ENCODE measurements at places on chromosomes 1 and 21.

GRCh38 chr1:248850124-248850523 is 8.8 kb downstream of the ZNF692 start:
- no peak for DNase-seq

DNA sequence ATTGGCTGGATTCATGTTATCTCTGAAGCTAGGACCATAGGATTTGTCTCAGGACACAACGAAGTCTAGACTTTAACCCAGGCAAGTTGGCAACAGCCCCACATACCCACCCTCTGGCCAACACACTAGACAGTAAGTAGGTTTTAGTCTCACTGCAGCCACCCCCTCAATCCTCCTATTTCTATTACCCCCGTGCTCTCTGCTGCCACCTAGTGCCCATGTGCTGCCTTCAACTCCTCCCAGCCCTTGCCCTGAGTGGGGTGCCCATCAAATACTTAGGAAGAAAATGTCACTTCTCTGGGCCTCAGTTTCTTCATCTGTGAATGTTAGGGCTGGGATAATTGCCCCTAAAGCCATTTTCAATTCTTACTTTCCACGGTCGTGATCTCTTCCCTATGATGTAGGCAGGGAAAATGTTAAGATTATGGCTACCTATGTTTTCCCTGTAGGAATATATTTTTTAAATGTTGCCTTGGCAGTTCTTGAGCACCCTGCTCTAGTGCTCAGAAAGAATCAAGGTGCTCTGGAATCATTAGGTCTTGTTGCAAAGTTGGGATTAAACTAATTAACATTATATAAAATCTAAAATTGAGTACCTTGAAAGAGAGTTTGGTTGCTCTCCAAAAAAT is 213.0 kb downstream of the LMX1A start:
- no peak for DNase-seq

DNA sequence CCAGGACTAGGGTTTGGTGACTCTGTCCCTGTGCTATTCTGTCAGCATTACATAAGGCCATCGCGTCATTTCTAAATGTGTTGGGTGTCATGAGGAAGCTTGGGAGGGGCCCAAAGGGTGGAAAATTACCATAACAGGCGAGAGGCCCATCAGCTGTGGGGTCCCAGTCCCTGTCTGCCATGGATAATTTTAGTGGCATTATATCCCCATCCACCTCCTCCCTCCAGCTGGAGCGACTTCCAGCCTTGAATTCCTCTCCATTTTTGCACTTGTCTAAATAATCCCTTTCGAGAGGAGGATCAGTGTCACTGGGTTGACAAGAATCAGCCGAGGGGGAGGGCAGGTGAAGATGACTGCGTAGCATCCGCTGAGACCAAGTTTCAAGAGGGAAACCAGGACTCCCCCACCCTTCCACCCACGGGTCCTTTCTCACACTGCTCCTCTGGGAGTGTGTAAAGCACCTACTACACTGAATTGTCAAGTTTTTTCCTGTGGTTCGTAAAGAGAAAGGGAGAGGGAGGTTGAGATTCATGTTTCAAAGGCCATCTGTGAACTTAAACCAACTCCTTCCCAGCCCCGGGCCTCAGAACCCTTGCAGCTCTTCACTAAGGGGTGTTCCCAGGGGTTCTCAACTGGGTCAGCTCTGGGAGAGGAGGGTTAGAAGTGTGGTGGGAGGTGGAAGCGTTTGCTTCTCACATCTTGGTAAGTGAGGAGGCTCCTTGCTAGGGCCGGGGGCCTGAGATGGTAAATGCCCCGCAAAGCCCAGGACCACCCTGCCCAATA is 29.2 kb downstream of the VASH2 start:
- DNase-seq, result no peak

GRCh38 chr1:246454655-246455054 is 52.4 kb downstream of the SMYD3 start:
- no peak for DNase-seq

GRCh38 chr1:46767649-46768282 is 31.1 kb upstream of the CYP4B1 start:
- DNase-seq, result peak; percentile 18

DNA sequence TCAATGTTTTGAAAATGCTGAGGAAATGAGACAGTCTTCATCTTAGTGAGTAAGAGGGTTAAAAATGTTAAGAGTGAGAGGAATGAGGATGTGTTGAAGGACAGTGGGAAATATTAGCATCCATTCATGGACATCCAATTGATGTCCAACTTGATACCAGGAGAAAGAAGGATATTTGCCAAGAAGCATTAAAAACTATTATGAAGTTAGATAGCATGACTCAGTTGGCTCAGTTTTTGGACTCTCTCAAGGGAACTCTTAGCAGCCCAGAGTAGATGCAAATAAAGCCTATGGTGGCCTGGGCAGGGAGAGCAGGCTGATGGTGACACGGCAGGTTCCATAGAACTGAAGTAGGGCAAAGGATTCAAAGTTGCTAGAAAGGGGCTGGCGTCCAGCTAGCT is 171.0 kb downstream of the ZZZ3 start:
- no peak for DNase-seq

DNA sequence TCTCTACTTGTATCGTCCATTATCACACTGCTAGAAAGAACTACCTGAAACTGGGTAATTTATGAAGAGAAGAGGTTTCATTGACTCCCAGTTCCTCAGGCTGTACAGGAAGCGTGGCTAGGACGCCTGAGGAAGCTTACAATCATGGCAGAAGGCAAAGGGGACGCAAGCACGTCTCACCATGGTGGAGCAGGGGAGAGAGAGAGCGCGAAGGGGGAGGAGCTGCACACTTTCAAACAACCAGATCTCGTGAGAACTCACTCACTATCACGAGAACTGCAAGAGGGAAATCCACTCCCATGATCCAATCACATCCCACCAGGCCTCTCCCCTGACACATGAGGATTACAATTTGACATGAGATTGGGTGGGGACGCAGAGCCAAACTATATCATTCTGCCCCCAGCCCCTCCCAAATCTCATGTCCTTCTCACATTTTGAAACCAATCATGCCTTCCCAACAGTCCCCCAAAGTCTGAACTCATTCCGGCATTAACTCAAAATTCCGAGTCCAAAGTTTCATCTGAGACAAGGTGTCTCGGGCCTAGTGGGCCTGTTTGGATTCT is 8.0 kb downstream of the MMEL1 start:
- no peak for DNase-seq

- DNase-seq, result peak; percentile 16
These were observed 27.7 kb upstream of the SPOCD1 start for GRCh38 chr1:31843506-31843905.

GRCh38 chr1:56535939-56536338 is 43.4 kb downstream of the PLPP3 start:
- DNase-seq, result peak; percentile 69

- DNase-seq, result peak; percentile 96
These were observed at the start of the genes LEPR and LEPROT for GRCh38 chr1:65420590-65421350. Gene LEPR (plus strand): TSS chr1:65420668. CDS start chr1:65565566, 144,898 bp downstream. Gene LEPROT (plus strand): TSS chr1:65420668. CDS start chr1:65420725, 57 bp downstream.

- no peak for DNase-seq
These were observed 3.2 kb downstream of the IL23R start for GRCh38 chr1:67169496-67169895.

GRCh38 chr21:44458971-44459711 is 3.8 kb downstream of the LRRC3 start:
- DNase-seq, result no peak

GRCh38 chr1:29392486-29393450 is 156.4 kb downstream of the PTPRU start:
- no peak for DNase-seq

- no peak for DNase-seq
These were observed 107.9 kb downstream of the SPSB1 start for GRCh38 chr1:9400425-9401079.

- DNase-seq, result no peak
These were observed 674.5 kb downstream of the MATN1 start for GRCh38 chr1:30048905-30049304.
